NCI-H1092 (cell line): ENCODE measurements at places on chromosomes 11 and 22.

DNA sequence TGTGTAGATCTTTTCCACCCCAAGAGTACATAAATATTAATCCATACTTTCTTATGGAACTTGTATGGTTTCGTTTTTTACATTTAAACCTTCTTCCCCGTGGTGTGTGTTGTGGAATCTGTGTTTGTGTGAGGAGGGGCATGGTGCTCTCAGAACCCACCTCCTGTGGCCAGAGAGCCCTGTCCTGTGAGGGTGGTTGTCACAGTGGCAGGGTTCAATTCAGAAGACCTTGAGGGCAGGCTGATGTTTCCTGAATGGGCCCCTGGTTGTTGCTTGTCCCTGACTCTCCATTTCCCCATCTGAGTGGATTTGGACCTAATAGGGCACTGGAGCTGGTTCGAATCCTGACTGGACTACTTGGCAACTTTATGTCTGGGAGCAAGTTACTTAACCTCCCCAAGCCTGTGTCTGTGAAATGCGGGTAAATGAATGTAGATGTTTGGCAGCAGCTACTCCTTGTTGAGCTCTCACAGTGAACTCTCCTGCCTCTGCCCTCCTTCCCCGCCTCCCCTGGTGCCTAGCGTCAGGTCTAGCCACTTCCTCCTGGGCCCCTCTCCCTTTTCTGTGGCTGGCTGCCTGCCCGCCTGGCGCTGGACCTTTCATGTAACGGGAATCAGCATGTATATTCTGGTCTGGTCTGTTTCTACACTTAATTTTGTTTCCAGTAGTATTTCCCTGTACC, 7.3 kb downstream of the NEAT1 start:
- no peak for DNase-seq

GRCh38 chr11:35524780-35525179, 636 bp downstream of the PAMR1 start:
- no peak for DNase-seq

DNA sequence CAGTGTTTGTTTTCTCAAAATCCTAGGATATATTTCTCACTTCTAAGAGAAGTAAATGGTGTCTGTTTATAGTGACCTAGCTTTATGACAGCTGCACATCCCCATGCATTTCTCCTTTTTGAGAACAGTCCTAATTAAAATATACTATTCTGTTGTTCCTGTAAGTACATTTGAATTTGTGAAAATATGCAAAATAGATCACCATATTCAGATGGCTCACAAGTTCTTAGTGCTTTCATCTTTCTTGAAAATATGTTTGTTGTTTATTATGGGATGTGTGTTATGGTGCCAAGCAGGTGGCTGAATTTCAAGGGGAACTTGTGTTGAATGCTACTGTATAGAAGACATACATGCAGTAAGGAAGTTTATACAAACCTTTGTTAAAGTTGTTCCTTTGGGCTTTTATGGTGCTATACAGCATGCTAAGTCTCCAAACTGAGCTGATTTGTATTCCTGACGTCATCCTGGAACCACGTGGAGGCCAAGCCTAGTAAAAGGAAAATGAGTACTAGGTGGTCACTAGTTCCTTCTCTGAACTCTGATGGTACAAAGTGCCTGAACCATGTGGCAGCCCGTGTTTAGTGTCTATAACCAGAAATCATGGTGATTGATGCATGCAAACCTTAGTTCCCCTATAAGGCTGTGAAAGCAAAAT, 7.8 kb upstream of the VSTM5 start:
- no peak for DNase-seq

DNA sequence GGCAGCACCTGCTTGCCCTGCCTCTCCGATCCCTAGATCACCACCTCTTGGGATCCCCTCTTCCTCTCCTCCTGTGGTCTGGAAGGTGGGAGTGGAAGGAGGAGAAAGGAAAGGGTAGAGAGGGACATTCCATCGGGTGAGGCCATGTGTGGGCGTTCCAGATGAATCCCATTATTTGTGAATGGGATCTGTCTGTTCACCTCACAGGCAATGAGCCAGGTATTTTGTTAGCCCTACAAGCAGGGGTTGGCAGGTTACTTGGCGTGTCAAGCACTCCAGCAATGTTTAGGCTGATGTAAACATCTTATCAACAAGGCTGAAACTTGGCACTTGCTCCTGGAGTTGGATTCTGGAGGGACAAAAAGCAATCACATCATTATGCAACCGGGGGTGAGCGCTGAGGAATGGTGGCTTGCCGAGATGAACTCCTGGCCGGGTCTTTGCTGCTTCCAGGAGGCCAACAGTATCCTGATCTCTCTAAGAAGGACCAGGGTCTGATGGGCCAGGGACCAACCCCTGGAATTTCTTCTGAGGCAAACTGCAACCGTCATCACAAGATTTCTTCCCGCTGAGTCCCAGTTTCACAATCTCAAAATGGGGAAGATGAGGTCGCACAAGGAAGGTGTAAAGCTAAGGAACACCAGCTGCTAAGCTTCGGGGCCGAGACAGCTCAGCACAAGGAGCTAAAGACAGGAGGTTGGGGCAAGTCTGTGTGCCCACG, 7.8 kb downstream of the ADAMTS8 start:
- no peak for DNase-seq

DNA sequence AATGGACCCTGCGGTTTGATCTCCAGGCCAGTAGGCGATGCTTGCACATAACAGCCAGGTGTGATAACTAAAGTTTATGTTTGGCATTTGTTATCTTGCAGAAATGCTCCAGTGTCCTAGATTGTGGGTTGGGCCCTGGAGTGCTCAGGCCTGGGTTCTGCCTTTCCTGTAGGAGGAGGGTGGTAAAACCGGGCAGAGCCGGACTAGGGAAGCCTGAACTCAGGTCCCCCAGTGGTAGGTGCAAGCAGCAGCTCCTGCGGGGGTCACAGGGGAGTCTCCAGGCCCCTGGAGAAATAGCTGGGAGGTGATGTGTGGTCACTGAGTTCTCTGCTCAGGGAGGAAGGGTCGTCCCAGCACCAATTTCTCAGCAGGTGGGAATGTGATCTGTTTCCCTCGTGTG, 538.3 kb upstream of the ANO3 start:
- DNase-seq: no peak

DNA sequence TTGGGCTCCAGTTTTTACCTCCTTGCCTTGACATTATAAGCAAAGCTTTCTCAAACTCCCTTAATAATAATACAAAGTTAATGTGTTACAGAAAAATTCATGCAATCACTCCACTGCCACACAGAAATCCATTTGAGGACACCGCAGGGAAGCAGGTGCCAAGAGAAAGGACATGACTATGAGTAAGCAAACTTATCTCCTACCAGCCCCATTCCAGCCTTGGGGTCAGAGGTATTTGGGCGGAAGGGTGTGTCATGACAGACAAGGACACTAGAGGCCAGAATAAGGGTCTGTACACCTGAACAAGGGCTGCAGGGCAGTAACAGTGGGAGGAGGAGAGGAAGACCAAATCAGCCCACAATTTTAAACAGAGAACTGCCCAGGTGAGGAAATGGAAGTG, 5.9 kb downstream of the GNG3 start:
- no peak for DNase-seq

DNA sequence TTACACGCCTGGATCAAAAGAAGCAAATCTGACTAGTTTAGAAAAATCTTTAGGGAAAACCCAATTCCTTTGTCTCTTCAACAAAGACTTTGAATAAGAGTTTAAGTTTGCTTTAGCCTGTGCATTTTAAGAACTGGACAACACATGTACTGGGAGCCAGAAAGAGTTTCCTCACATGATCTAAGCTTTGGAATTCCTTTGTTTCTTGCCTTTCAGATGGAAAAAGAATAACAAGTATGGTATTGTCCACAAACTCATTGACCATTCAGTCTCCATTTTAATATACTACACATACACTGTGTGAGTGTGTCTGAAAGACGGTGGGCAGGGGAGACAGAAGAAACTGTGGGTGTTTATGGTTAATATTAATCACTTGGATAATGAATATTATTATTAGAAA, 205.6 kb downstream of the MAML2 start:
- no peak for DNase-seq

- DNase-seq: no peak
Measured at GRCh38 chr11:75627906-75628668, 40.8 kb downstream of the MAP6 start.

DNA sequence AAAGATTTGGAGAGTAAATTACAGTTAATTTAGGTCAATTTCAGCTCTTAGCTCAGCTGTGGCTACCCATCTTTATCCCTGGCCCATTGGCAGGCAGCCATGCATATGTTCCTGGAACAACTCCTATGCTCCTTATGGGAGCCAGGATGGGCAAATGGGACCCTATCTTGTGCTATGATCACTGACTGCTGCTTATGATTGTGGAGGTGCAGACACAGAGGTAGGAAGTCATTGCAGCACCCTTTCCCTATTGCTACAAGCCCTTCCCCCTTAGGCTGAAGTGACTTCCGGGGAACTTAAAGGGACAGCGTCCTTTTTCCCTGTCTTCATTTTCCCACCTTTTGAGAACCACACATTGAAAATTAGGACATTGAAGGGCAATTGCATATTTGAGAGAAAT, 112.7 kb downstream of the FCHSD2 start:
- DNase-seq: no peak

GRCh38 chr22:29716814-29717545, 2.8 kb upstream of the CABP7 start:
- DNase-seq: no peak

DNA sequence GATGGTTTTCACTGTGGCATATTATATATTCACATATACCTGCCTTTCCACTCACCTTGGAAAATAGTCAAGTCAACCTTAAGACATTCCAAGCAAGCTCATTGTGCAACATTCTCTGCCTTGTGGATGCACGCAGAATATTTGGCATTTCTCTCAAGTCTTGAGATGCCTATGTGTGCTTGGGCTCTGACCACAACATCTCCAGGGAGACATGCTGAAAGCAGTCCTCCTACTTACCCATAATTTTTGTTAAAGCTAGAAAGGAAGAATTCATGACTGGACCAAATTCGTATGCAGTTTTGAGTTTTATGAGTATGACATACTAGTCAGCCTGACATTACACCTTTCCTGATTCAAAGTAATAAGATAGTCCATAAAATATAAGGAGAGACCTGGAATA, 684.0 kb downstream of the OPCML start:
- DNase-seq: no peak

- DNase-seq: no peak
Measured at GRCh38 chr11:88655196-88655595, 317.7 kb upstream of the CTSC start.

DNA sequence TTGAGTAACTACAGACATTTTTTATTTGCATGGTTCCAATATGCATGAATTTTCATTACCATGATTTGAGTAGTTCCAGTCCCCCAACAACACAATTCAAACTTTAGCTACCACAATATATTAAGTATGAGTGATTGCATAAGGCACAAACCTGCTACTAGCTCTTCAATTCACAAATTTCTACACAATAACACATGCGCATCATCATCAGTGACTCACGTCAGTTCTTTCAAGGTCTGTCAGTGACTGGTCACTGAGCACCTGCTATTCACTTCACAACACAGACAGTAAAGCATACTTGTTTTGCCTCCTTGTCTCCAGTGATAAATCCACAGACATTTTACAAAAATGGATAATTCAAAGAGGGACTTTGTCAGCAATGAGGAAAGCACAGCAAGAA, 435.1 kb upstream of the CCDC90B start:
- no peak for DNase-seq

DNA sequence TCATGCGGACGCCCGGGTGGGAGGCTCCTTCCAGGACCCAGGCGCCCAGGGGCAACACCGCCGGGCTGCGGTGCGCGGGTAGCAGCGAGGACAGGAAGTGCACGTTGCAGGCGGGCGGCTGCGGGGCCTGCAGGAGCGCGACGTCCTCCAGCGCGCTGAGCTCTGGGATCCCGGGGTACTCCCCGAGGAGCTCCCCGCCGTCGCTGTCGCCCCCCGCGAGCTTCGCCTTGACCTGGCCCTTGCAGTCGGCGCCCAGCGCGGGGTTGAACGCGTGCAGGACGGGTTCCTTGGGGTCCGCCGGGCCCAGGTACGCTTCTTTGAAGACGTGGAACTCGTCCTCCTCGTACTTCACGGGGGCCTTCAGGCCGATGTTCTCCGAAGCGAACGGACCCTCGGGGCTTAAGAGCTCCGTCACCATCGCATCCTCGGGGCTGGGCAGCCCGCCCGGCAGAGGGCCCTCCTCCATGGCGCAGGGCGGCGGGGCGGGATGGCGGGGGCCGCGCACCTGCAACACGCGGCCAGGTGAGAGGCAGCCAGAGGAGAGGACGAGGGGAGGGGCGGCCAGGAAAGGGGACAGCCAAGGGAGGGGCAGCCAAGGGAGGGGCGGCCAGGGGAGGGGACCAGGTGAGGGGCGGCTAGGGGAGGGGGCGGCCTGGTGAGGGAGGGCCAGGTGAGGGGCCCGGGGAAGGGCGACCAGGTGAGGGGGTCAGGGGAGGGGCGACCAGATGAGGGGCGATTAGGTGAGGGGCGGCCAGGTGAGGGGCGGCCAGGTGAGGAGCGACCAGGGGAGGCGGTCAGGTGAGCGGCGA, 921 bp downstream of the TESMIN start:
- no peak for DNase-seq

GRCh38 chr11:74784234-74784633, 35.6 kb downstream of the RNF169 start:
- no peak for DNase-seq

- DNase-seq: no peak
Measured at GRCh38 chr22:19632668-19633148, 81.6 kb upstream of the SEPTIN5 start.

DNA sequence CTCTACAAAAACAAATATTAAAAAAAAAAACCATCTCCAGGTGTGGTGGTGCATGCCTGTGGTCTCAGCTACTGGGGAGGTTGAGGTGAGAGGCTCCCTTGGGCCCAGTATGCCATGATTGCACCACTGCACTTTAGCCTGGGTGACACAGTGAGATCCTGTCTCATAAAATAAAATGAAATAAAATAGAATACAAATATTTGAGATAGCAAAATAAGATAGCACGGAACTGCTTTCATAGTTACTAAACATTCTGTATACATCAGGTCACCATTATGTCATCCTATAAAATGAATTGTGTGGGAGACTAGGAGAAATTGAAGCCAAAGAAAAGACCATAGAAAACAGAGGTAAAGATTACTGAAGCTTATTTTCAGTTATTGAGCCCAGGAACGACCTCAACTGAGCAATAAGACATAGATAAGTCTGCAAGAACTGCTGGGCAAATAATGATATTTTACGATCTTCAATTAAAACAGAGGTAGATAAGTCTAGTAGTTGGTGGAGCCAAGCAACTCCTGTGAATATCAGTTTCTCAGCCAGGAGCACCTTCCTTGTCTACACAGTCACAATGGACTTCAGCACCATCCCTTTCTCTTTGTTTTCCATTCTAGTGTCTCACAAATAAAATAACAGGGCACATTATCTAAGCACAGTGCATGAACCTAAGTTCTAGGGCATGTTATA, 9.9 kb downstream of the OR5M11 start:
- no peak for DNase-seq
